ENCODE measurements at places on chromosomes 11 and 22.

GRCh38 chr22:25655371-25655935 is 86.5 kb upstream of the MYO18B start:
- DNase-seq = no peak

DNA sequence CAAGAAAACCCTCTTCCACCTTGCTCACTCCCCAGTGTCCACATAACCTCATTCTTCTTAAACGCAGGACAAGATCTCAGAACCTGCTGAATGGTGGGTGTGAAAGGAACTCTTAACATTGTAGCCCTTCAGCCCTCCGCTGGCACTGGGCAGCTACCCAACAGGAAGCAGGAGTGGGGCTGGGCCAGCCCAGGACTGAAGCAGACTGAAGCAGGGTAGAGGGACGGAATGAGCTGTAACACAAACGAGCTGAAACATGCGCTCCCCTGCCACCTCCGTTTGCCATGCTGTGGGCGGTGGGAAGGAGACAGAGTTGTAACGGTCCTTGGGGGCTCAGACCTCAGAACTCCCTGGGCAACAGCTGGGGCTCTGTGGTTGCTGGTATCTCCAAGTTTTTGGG is 23.6 kb downstream of the NPAT start:
- no peak for DNase-seq

DNA sequence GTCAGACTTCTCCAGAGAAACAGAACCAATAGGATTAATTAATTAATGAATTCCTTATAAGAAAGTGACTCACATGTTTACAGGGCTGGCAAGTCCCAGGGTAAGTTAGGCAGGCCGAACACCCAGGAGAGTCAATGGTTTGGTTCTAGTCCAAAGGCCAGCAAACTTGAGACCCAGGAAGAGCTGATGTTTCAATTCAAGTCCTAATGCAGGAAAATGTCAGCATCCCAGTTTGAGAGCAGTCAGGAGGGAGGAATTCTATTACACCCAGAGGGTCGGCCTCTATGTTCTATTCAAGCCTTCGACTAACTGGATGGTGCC is 466.0 kb downstream of the INSC start:
- no peak for DNase-seq

DNA sequence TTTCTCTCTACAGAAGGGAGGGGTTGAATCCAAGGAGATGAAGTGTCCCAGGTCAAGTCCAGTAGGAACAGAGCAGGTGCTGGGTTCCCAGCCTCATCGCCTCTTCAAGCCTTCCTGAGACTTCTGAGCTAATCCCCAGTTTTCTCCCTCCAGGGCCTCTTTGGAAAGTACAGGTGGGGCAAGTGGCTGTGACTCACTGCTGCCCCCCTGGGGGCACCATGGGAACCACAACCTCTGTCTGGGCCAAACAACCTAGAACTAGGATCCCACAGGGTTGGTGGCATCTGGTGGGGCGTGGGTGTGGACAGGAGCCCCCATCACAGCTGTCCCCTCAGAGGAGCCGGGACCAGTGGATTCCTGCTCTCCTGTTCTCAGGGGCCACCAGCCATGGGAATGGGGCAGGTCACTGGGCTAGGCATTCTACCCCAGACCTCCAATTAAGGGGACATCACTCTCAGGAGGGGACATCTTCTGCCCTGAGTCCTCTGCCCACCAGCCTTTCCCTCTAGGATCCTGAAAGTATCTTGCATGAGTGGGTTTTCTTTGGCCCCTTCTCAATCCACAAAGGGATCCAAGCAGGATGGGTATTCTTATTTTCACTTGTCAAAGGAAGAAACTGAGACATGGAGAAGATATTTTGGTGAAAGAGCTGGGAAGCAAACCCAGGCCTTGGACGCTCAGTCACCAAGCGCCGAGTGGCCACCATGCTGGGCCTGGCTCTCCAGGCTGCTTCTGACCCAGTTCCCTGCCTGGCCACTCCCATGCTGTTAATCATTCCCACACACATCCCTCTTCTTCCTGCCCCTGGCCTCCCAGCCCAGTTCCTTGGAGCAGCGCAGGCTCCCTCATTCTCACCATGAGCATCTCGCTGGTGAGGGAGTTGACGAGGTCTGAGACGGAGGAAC is 23.8 kb downstream of the LRRC10B start:
- no peak for DNase-seq

GRCh38 chr22:26898946-26899605 is 241.7 kb downstream of the MIAT start:
- no peak for DNase-seq

- no peak for DNase-seq
These were observed 40.6 kb downstream of the OR4D9 start for GRCh38 chr11:59551659-59552521.

GRCh38 chr11:94576306-94576705 is 9.1 kb downstream of the PIWIL4 start:
- DNase-seq = no peak

- no peak for DNase-seq
These were observed 117.8 kb upstream of the C11orf87 start for GRCh38 chr11:109304159-109304558.

GRCh38 chr11:22234743-22235142 is 41.9 kb downstream of the ANO5 start:
- DNase-seq = no peak

DNA sequence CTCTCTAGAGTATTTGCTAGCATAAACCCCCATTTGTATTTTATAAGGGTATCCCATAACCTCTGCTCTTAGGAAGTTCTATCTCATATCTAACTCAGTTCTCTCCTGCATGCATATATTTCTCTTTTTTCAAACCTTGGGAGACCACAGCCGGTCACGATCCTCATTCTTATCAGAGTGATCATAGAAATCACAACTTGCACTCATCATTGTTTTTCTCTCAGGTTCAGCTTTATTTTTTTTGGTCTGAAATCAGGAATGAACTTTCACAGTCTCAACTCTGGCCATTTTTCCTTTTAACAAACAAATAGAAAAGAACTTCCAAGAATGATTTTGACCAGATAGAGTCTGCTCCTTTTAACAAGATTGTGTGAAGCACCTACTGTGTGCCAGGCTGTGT is 98.6 kb upstream of the BLID start:
- no peak for DNase-seq

- DNase-seq = peak; percentile 87
These were observed 35.8 kb downstream of the MAML2 start for GRCh38 chr11:96306933-96307775.

- DNase-seq = no peak
These were observed 98.9 kb downstream of the PGR start for GRCh38 chr11:101030692-101031091.

GRCh38 chr11:86070142-86071056 is 1.5 kb upstream of the PICALM start:
- DNase-seq = no peak

DNA sequence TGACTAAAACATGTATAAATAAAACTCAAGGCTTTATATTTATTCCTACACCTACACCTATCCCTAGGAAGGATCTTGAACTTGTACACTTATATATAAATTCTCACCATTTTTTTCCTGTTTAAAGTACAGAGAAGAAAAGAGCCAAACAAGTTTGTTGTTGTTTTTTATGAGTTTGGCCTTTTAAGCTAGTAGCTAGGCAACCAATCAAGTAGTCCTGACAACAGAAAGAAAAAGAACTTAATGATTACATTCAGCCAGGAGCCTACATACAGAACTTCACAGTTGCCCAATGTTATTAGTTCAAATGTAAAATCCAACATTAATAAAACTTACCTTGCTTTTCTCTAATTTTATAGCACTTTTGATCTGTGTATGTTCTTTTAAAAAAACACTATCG is 316.2 kb downstream of the SOX6 start:
- DNase-seq = no peak

GRCh38 chr11:92224407-92225124 is at the start of gene FAT3:
Gene FAT3 (plus strand): TSS chr11:92224818. CDS start chr11:92352113, 127,295 bp downstream.
- DNase-seq = peak; percentile 52

DNA sequence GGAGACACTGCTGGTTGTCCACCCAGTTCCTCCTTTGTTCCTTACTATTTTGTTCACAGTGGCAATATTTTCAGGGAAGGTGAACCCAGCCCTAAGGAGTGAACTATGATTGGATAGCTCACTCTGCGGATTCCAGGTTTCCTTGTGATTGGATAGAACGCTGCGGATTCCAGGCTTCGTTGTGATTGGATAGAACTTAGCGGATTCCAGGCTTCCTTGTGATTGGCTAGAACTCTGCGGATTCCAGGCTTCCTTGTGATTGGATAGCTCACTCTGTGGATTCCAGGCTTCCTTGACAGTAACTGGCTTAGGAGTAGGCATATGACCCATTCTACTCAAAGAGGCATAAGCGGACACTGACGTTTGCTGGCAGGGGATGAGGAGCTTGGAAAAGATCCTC is 28.6 kb upstream of the ADA2 start:
- no peak for DNase-seq

DNA sequence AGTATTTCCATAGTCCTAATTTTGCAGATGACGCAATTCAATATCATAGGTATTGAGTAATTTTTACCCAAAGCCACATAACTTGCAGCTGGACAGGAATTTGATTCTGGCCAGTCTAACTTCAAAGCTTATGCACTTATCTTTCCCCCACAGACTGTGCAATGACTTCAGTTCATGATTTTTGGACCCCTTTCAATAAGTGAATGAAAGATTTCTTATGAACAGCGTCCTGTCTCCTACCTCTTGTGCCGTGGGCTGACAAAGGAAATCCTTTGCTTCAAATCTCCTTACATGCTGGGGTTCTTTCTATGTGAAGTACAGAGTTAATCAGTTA is 217.7 kb upstream of the KIRREL3 start:
- DNase-seq = no peak

DNA sequence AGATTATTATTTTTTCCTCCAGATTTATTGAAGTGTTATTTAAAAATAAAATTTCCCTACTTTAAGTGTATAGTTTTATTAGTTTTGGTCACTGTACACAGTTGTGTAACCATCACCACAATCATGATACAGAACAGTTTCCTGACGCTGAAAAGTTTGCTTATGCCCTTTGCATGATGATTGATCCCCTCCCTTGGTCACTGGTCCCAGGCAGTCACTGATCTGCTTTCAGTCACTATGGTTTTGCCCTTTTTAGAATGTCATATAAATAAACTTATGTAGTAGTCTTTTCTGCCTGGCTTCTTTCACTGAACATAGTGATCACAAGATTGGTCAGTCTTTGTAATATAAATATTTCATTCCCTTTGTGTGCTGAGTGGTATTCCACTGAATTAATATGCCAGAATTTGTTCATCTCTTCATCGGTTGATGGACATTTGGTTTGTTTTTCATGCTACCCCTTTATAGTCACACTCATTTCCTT is 140.6 kb downstream of the SWAP70 start:
- no peak for DNase-seq

DNA sequence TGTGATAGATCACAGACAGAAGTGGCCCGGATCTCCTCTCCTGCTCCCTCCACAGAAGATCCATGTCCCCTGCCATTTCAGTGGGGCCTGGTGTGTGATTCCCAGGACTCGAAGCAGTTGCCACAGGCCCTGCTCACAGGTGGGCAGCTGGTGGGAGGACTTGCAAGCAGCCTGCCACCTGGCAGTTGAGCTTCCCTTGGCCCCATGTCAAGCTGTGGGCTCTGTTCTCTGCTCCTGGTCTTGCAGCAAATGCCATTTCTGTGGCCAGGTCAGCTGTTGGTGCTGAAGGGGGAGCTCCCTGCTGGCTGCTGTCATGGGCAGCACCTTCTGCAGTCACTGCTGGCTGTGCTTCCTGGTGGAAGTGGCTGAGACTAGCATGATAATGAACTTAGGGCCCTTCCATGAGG is 59.1 kb upstream of the SLC22A12 start:
- DNase-seq = no peak

GRCh38 chr11:75271730-75272129 is 31.2 kb downstream of the TPBGL start:
- peak; percentile 23 for DNase-seq

DNA sequence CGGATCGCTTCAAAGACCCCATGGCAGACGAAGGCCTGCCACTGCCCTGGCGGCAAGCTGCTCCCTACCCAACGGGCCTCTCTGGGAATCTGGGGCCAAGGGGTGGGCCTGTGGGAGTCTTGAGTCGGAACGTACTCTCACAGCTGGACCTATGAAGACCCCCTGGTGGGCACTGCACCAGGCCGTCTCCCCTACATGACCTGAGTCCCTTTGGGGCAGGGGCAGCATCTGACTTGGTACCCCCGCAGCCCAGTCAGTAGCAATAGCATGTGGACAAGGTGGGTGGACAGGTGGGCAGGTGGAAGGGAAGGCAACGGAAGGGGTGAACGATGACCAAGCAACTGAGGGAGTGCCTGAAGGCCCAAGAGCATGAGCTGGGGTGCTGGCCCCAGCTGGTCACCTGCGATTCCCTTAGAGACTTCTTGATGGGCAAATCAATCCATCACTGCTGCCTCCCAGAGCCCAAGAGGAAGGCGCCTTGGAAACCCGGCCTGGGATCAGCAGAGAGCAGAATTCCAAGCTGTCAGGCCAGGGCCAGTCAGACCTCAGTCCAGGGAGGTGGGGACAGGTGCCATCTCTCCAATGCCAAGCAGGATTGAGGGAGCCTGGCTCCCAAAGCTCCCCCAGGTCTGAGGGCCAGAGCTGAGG is 35.3 kb downstream of the ARAP1 start:
- no peak for DNase-seq

GRCh38 chr11:75477614-75477935 is 44.6 kb upstream of the KLHL35 start:
- no peak for DNase-seq

- no peak for DNase-seq
These were observed 26.6 kb downstream of the SC5D start for GRCh38 chr11:121318848-121319834.

GRCh38 chr11:119749006-119749565 is 20.1 kb upstream of the NECTIN1 start:
- no peak for DNase-seq

Measured in RWPE2 (cell line).